ENCODE measurements at places on chromosomes 1 and 21.

DNA sequence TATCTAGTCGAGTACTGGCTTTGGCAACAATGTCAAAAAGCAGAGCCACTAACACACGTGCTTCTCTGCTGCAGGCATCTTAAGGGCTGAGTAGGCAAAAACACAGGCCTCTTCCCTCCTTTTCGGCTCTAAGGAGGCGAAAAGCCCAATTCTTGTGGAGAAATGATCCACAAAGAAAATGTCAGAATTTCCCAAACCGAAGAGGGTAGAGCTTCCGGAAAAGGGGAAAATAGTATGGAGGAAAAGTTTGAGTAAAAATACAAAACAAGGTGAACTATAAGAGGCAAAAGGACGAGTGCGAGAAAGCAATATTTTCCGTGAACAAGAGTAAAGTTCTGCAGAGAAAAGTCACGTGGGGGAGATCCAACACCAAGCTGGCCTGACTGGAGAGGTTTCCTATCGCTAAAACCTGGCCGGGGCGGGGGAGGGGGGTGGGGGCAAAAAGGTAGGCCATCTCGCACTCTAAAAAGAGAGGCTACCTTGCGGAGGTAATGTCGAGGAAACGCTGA, 551 bp downstream of the ZRANB2 start:
- peak; percentile 12 for DNase-seq

DNA sequence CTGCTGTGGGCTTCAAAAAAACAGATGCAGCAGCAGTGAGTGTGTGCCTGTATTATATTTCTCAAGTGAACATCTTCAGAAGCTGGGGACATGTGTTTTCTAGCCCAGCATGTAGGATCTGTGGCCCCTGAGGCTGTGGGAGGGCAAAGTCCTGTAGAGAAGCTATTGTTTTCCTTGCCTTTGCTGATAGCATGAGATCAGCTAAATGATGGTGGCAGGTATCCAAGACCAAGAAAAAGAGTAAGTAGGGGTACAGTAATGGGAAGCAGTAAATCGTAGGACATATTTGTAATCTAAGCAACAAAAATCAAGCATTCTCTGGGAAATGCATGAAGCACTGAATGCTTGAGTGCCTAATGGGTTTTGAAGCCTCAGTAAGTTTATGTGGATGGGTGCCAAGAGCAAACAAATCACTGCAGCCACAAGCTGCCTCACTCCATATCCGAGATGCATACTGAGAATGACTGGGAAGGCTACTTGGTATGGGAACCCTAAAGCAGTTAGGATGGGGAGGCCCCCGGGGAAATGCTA, 98.3 kb downstream of the CD58 start:
- DNase-seq, result peak; percentile 97

DNA sequence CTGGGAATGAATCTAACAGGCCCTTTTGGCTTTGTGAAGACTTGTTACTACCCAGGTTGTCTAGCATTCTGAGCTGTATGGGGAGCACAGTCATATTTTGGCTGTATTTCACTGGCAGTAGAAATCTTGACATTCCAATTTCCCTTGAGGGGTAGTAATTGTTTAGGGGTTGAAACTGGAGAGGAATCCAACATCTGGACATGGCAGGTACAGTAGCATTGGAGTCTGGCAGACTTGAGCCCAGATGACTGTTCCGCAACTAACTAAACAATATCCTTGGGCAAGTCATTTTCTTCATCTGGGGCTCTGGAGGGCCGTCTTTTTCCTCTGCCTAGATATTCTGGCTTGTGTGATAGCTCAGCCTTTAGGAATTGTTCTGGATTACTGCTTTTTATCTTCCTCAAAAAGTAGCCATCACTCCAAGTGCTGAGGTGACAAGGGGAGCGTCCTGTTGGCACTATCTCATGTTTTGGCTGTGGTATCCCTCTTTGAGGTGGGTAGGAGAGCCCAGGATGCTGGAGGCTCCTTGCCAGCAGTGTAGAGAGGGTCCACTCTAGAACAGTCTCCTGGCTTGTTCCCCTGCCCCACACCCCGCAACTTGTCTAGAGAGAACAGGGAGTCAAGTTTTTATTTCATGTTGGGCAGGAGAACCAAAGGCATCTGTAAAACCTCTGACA, 22.7 kb upstream of the NBL1 start:
- DNase-seq, result no peak

DNA sequence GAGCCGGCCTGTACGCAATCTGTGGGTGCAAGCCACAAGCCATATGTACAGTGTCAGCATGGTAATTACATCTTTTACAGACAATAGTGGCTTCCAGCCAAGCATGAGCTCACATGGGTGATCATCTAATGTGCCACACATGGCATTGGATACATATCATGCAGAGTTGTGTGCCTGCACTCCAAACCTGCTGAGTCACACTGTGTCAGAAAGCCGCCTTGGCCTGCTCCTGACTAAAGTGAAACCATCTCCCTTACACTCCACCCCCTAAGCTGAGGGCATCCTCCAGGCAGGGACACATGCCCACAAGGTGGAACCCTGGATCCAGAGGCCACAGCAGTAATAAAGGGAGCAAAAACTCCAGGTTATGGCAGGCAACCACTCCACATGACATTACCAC, 72.5 kb downstream of the KCNT2 start:
- DNase-seq, result no peak

GRCh38 chr1:160711602-160712311, at the start of gene CD48:
Gene CD48, minus strand, starts transcription at chr1:160711822. Its CDS starts 59 bp downstream, at chr1:160711763.
- no peak for DNase-seq

DNA sequence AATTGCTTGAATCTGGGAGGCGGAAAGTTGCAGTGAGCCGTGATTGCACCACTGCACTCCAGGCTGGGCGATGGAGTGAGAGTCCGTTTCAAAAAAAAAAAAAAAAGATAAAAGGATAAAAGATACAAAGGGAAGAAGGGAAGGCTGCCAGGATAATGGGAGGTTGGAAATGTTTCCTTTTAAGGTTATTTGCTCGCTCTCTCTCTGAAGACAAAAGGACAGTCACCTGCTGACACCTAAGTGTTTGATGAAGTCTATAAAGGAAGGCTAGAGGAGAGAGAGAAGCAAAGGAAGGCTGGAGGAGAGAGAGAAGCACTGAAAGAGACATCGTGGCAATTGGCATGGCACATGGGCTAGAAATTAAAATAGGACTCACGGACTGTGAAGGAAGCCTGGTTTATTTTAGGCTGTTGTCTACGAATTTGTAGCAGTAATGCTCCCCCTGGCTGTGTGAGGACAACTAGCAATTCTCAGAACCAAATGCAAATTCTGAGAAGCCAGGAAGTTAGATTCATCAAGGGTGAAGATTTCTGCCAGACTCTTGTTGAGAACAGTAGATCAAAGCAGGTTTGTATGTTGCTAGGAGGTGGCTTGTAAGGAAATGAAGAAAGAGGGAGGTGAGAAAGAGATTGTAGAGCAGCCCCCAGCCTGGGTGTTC, 154.2 kb downstream of the ZP4 start:
- no peak for DNase-seq

- DNase-seq, result no peak
Observed at GRCh38 chr1:153548722-153549688, at the start of gene S100A3. Gene S100A3, minus strand, starts transcription at chr1:153549258. Its CDS starts 773 bp downstream, at chr1:153548485.

DNA sequence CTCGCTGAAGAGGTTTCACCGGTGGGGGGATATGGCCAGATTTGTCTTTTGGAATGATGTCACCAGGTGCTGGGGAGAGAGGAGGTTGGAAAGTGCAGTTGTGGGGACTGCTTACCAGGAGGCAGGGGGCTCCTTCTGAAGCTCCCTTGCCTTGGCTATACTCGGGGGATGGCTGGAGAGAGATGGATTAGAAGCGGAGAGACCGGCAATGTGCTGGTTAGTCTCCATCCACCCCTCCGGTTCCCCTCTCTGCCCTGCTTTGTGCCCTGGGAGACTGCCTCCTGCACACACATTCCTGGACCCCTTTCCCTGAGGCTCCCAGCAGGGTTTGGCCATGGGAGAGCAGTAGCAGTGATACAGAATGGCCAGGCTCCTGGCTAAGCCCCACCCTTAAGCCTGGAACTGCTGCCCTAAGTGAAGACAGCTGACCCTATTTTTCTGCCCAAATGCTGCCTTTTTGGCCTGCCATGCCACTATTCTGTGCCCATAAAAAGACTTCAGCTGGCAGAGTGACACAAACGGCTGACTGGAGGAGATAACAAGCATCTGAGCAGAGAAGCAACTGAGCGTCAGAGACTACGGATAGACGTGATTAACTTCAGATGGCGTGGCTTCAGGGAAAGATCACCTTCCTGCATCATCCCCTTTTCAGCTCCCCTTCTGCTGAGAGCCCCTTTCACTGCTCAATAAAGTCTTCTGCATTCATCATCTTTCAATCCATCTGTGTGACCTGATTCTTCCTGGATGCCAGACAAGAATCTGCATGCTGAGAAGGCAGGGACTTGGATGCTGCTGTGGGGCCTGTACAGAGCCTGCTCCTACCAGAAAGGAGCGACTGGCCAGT, 14.5 kb upstream of the VPS13D start:
- no peak for DNase-seq

GRCh38 chr1:153608089-153608682, 4.8 kb downstream of the S100A16 start:
- DNase-seq, result no peak

DNA sequence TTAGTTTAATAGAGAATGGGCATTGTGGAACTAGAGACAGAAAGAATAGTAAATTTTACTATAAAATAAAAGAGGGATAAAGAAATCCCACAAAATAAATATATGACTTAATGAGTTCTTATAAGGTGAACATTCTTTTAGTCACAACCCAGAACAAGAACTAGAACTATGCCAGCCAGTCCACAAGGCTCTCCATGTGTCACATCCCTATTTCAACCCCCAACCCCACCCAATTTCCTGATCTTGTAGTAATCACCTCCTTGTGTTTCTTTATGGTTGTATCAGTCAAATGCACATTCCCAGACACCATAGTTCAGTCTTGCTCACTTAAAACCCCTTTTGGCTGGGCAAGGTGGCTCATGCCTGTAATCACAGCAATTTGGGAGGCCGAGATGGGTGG, 662.3 kb upstream of the CAMK1G start:
- no peak for DNase-seq

DNA sequence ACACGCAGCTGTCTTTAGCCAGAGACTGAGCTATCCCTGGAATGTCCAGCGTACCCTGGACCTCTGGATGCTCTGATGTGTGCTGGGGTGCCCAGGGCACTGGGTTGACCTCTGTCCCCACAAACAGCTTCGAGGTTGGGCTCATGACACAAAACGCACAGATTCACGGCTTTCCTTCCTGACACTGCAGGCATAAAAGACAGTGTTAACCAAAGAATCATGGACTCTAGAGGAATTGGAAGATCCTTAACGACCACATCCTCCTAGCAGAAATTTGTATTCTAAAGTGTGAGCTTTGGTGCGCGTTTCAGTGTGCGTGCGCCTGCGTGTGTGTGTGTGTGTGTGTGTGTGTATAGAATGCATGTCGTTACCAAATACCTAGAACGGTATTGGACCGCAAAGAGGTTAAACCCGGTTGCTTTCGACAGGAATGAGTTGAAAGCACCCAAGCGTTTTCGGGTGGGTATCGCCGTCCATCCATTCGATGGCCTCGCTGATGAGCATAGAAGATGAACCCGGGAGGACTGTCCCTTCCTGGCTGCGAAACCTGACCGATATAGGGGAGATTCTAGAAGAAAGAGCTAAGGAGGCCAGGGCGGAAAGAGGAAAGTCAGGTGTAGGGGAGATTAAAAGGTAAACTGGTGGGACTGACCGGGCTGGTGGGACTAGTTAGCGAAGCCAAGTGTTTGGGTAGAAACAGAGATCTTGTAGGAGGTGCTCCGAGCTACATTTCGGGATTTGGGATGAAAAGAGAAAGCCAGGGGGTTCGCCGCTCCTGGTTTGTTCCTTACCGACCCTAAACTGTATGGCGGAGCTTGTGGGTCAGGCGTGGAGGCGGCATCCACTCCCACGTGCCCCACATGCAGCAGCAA, 6.8 kb upstream of the LHX9 start:
- DNase-seq, result no peak

- no peak for DNase-seq
Observed at GRCh38 chr1:52759908-52760307, 33.7 kb downstream of the ZYG11B start.

- no peak for DNase-seq
Observed at GRCh38 chr1:64196074-64196870, 7.2 kb upstream of the UBE2U start.

DNA sequence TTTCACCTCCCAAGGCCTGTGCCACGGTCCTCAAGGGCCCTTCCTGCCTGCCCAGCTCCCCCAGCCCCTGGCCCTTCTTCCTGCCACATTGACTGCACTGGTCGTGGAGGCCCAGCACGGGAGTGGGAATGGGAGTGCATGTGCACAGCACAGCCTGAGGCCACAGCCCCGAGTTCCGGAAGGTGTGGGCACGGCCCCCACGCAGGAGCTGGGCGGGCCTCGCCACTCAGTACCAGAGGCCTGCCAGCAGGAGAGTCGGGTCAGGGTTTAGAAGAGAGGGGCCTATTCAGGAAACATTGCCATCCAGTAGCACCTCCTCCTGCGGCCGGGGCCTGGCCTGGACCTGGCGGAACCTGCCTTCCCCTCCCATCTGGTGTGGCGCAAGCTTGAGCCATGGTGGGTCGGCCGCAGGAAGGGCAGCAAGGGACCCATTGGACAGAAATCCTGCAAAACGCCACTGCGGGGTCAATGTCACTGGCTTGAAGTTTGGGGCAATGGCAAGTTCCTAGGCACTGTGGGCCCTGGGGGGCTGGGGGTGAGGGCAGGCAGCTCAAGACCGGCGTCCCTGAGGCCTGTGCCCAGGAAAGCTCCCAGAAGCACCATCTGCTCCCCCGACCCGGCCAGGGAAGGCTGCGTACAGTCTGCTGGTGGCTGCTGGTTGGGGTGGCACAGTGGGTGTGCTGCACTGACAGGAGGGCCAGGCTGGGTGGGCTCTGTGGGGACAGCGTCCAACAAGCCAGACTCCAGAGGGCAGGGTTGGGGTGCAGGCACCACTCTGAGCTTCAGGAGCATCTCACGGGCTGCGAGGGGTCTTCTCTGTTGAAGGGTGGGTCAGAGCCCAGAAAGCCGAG, 1.8 kb upstream of the TMEM52 start:
- DNase-seq, result no peak

DNA sequence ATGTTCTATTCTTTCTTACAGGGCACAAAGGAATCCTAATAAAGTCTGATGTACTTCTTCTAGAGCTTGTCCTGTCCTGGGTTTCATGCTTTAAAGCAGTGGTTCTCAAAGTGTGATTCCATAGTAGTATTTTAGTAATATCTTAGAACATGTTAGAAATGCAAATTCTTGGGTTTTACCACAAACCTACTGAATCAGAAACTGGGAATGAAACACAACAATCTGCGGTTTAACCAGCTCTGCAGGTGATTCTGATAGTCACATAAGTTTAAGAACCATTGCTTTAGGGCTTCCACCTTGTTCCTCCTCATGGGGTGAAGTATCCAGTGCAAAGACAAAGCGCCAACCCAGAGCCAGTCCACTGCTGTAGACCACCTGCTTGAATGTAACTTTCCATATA, 41.1 kb downstream of the NGF start:
- no peak for DNase-seq

DNA sequence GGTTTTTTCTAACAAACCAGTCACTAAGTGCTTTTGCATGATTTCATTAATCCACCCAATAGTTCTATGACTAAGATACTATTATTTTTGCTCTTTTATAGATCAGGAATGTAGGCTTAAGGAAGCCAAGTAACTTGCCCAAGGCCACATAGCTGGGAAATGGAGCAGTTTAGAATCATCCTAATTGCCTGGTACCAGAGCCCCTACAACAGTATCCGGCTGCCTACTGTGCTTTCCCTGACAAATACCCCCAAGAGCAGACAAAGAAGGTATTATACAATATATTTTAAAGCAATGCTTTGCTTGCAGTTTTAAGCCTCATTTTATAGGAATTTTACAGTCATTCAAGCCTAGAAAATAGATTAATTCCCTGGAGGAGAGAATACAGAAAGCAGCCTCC, 45.5 kb upstream of the RASAL2 start:
- DNase-seq, result no peak

GRCh38 chr1:4058706-4059105, 158.6 kb upstream of the C1orf174 start:
- DNase-seq, result no peak

- no peak for DNase-seq
Observed at GRCh38 chr1:210726621-210727020, 397.9 kb downstream of the HHAT start.
